ENCODE measurements at places on chromosomes 5 and 9. TPM values are rescaled to one million over a fixed set of nuclear protein-coding genes. Genes with fewer than 3 reads are reported as not detected.

Gene FOXD4L4
- total RNA-seq = 0.06 TPM

Gene ZDHHC11
- not detected for total RNA-seq

Gene TRIM7
- 1.5 TPM for total RNA-seq

Gene ADRB2
- 4.1 TPM for total RNA-seq

Gene ZNF483
- 1.0 TPM for total RNA-seq

GRCh38 chr5:65078331-65078730 lies 309.6 kb downstream of the CWC27 start:
- DNase-seq = no peak

- peak; percentile 14 for DNase-seq
These were observed 137.7 kb upstream of the GRIA1 start for GRCh38 chr5:153352685-153353219.

DNA sequence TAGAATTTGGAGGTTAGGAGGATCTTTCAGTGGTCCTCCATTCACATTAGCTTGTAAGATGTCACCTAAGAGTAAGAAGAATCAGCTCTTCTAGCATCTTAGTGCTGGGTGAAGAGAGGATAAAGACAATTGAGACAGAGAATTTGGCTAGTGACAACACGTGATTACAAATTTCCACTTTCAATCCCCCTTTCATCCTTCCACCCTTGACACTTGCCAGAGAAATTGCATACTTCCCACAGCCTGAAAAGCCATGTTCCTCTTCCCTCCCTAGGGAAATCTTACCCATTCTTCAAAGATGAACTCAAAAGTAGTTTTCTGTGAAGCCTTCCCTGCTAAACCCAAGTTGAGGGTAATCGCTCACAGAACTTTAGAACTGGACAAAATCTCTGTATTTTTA lies 282.6 kb upstream of the PTGER4 start:
- no peak for DNase-seq
